Bone marrow (tissue), 2 donors: ENCODE measurements at places on chromosomes 6 and 20.

GRCh38 chr20:20450521-20450920 is 82.6 kb downstream of the INSM1 start:
- no peak for DNase-seq

- DNase-seq = no peak
Measured at GRCh38 chr6:141521440-141521839, 611.3 kb upstream of the GJE1 start.

DNA sequence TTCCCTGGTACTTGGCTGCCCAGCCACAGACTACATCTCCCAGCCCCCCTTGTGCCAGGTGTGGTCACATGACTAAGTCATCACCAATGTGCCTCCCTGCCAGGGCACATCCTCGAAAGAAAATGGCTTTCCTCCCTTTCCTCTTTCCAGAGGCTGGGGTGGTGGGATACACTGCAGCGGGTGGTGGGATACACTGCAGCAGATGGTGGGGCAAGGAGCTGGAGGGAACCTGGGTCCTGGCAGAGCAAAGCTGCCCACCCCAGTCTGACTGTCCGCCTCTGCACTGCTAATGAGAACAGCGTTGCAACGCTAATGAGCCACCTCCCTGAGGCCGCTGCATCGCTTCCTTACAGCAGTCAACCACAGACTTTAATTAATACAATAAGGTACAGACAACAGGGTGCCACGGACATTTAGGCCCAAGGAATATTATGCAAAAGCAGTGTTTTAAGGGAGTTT is 125.3 kb downstream of the PREX1 start:
- no peak for DNase-seq

DNA sequence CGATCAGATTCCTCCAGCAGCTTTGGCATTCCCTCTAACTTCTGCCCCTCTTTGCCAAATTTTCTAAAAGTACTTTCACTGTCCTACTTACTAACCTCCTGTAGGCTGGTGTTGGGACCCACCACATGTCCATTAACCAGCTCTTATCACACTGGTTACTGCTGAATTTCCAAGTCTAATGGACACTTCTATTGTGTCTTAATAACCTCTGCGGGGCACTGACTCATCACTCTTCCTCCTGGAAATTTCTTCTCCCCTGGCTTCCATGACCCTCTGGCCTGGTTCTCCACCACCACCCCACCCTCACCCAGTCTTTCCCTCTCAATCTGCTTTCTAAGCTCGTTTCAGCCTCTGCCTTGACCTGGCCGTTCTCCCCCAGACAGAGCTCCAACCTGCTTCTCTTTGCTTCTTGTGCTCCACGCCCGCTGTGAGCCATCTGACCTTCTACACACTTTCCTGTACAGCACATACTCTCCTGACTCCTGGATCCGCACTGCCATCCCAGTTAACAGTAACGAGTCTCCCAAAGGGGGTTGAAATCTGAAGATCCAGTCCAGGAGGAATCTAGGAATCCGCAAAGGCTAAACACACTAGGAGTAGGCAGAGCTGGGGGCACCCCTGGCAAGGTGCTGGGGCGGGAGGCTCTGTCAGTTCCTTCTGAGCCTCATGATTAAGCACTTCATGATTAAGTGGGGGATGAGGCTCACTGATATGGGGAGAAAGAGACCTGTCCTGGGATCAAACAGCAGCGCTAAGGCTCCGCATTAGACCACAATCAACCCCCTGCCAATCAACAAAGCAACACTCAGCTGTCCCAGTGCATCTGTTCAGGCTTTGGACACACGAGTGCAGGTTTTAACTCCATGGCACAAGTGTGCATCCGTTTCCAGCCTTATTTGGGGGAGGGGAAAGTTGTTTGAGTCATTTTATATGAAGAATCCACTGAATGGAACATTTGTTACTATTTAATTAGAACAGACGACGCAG is 146.3 kb downstream of the LY86 start:
- DNase-seq = no peak

GRCh38 chr6:155432293-155432692 is 23.3 kb downstream of the NOX3 start:
- DNase-seq = no peak

- no peak for DNase-seq
Measured at GRCh38 chr6:45951321-45952167, 64.1 kb downstream of the CLIC5 start.

DNA sequence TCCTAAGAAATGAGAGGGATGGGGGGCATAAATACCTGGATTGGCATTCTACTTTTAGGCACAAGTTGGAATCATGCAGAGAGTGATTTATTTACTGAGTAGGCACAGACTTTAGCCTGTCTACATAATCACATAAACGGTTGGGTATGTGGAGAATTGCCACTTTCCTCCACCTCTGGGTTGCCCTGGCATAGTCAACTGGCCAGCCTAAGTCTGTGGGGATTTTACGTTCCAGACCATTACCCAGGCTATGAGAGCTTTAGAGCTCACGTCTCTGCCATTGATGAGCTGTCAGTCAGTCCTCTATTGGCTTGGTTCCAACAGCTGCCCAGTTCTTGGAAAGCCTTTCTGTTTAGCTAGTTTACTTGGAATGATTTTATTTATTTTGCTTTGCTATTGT is 5.0 kb upstream of the BHLHE23 start:
- DNase-seq = no peak
